CD4-positive, alpha-beta T cell treated with Interleukin-21 for 1 hour (primary cell): ENCODE measurements at places on chromosomes 7 and 10.

- DNase-seq = no peak
Observed at GRCh38 chr7:139783647-139784385, 6.0 kb upstream of the HIPK2 start.

GRCh38 chr7:128783143-128783861 is 7.7 kb upstream of the OPN1SW start:
- DNase-seq = no peak

DNA sequence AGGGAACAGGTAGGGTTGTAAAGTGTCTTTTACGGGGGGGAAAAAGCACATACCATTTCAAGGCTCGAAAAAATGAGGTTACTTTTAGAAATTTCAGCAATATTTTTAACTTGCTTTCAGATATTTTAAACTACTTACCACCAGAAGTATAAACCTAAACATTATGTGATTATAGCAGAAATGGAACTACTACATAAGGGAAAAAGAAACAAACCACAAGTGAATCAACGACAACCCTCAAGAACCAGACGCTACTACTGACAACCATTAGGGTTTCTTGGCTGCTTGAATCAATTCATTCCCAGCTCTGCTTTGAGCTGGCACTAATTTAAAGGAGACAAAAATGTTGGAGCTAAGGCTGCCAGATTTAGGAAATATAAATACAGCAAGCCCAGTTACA is 80.1 kb downstream of the ZFAND4 start:
- DNase-seq = no peak

GRCh38 chr10:130935128-130935439 is 376.4 kb downstream of the TCERG1L start:
- DNase-seq = no peak

DNA sequence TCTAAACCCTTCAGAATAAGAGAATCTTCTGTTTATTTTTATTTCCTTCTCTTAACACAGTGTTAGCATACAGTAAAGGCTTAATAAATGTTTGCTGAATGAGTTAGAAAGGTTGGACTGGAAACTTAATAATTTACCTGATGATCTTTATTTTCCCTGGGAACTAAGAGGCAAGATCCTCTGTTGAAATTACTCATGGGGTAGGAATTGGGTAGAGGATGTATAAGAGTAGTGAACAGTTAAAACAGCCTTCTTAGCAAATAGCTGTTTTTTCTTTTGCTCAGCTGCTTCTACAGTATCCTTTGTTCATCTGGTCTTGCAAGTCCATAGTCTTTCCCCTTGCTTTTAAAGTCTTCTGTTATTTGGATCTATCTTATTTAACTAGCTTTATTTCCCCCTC is 80.0 kb downstream of the AKAP9 start:
- no peak for DNase-seq

DNA sequence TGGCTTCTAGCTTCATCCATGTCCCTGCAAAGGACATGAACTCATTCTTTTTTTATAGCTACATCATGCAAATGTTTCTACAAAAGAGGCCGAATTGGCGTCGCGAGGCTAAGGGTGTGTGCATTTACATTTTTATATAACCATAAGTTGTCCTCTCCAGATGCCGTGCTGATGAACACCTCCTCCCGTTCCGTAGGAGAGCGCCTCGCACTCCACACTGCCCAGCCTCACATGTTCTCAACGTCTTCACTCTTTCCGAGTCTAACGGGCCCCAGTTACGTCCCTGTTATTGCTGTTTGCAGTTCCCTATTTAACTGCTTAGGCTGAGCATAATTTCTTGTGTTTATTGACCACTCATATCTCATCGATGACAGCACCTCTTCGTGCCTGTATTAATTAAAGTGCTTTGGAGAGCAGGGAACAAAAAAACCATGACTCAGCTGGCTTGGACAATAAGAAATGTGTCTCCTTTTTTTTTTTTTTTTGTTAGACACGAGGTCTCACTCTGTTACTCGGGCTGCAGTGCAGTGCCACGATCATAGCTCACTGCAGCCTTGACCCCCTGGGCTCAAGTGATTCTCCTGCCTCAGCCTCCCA is 113.5 kb upstream of the SDK1 start:
- no peak for DNase-seq

DNA sequence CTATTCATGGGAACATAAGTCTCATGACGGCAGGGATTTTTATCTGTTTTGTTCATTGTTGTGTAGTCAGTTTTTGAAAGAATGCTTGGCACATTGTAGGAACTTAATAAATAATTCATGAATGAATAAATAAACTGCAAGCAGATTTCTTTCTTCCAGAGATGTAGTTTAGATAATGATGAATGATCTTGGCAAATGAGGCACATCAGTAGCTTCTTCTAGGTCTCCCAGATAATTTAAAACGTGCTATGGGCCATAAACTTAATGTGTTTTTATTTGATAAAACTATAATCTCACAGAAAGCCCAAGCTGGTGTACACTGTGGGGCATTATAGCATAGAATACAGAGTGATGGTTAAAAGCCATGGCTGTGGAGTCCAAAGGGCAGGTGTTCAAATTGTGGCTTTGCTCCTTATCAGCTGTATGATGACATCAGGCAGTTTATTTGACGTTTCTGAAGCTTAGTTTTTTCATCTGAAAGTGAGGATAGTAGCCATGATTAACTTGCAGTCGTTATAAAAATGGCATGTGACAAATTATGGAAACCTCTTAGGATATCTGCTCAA is 3.5 kb downstream of the MGAM start:
- DNase-seq = no peak

DNA sequence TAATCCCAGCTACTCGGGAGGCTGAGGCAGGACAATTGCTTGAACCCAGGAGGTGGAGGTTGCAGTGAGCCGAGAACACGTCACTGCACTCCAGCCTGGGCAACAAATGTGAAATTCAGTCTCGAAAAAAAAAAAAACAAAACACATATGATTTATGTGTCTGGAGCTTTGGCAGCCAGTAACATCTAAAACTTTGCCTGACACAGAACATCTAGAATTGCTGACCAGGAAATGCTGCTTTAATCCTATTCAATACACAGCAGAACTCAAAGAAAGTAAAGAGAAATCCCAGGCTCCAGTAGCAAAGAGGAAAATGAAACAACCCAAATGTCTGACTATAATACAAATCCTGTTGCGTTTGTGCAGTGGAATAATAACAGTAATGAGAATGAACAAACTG is 4.5 kb upstream of the CCDC6 start:
- no peak for DNase-seq

GRCh38 chr10:49310460-49310859 is 11.5 kb downstream of the C10orf71 start:
- peak; percentile 1 for DNase-seq

DNA sequence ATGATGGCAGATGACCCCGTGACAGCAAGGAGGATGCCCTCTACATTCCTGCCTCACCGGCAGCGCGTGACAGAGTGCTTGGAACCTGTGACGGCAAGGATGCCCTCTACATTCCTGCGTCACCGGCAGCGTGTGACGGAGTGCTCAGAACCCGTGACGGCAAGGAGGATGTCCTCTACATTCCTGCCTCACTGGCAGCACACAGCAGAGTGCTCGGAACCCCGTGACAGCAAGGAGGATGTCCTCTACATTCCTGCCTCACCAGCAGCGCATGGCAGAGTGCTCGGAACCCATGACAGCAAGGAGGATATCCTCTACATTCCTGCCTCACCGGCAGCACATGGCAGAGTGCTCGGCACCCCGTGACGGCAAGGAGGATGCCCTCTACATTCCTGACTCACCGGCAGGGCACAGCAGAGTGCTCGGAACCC is 231.0 kb downstream of the DIP2C start:
- no peak for DNase-seq

GRCh38 chr10:121302541-121303180 is 295.6 kb downstream of the FGFR2 start:
- no peak for DNase-seq

- DNase-seq = peak; percentile 35
Observed at GRCh38 chr7:26153241-26153822, 1.3 kb downstream of the NFE2L3 start.

DNA sequence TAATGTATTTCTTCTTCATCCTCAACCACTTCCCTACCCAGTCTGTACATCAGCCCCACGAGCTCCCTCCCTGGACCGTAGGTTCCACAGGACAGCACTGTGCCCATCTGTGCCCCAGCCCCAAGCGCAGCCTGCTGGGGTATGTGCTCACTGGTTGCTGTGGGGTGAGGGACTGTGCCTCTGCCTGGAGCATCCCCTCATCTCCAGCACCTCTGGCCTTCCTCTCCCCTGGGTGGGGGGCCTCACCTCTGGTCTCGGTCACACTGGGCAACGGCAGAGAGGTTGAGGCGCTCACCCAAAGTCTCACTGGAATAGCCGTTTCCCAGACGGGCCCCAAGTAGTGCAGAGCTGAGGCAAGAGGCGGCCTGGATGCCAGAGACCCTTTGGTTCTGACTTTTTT is 1.5 kb upstream of the PRKAR1B start:
- DNase-seq = no peak

DNA sequence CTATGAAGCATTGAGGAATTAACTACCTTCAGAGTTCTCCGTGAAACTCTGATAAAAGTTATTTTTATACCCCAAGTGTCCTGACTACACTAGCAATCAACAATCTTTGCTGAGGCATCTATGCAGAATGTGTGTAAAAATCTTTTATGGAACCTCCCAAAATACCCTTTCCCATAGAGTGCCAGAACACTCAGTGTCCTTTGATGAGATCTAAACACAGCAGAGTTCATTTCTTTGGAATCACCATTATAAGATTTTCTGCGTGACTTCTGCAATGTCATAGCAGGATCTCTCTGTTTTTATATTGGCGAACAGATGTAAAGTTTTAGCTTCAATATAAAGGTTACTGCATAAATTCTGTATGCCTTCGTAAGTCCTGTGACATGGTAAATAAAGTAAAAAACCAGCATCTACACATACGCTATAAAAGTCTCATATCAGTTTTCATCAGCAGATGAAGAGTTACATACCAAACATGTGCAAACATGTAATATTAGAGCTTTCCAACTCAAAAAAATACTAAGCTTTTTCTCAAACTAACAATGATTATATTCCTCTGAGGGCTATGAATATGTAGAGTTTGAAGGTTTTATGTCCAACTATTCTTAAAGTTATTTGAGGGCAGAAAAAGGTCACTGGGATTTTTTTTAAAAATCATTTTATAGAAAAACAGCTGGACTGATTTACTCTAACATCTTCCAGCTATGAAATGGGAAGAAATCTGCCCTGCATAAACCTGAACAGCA is 67.2 kb downstream of the SKIDA1 start:
- DNase-seq = no peak

DNA sequence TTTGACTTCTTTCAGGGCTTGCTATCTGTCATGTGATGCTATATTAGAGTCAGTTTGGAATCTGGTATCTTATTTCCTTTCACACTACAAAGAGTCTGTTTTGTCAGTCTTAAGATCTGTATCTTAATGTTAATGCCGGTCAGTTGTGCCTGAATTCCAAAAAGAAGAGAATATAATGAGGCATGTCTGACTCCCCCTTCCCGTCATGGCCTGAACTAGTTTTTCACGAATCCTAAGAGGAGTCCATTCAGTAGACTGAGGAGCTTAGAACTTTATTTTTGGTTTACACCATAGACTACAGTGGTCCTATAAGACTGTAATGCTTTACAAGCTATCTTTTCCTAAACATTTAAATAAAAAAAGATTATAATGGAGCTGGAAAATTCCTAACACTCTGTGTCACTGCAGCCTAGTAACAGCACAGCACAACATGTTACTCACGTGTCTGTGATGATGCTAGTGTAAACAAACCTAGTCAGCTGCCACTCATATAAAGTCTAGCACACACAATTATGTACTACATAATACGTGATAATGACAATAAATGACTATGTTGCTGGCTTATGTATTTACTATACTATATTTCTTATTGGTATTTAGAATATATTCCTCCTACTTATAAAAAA is 50.6 kb downstream of the VPS41 start:
- DNase-seq = no peak

GRCh38 chr7:35316549-35316948 is 62.6 kb upstream of the TBX20 start:
- DNase-seq = no peak

DNA sequence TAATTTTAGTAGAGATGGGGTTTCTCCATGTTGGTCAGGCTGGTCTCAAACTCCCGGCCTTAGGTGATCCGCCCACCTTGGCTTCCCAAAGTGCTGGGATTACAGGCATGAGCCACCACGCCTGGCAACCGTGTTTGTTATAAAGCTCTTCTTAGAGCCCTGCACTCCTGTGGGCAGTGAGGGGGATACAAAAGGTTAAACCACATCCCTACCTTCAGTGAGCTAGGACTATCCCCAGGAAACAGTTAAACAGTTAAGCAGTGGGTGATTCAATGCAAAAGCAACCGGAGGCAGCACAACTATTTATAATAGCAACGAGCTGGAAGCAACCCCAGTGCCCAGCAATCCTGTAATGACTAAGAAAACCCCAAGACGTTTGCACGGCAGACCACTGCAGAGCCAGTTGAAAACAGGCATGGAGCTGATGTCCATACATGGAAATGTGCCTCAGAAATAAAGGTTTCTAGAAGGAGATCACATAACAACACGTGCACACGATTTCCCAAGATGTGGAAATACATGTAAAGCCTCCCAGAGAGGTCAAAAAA is 107.2 kb upstream of the LYZL2 start:
- no peak for DNase-seq

DNA sequence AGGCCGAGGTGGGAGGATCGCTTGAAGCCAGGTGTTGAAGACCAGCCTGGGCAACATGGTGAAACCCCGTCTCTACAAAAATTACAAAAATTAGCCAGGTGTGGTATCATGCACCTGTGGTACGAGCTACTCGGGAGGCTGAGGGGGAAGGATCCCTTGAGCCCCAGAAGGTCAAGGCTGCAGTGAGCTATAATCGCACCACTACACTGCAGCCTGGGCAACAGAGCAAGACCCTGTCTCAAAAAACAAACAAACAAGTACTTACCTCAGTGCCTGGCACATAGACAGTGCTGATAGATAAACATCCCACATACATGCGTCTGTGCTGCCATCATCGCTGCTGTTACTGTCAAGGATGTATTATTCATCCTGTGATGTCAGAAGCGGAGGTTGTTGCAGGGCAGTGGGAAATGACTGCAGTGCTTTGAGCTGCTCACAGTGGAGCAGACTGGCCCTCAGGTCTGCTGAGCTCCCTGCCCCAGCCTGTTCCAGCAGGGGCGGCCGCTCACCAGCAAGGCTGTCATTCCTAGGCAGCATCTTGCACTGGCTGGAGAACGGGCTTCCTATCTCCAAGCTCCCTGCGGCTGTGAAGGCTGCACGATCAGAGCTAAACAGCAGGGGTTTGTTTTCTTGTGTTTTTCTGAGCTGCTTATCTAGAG is 18.6 kb downstream of the FOXK1 start:
- DNase-seq = no peak

- no peak for DNase-seq
Observed at GRCh38 chr10:13395540-13395939, 47.4 kb upstream of the SEPHS1 start.
